ENCODE measurements at places on chromosomes 3 and 15. TPM values are rescaled to one million over a fixed set of nuclear protein-coding genes. Genes with fewer than 3 reads are reported as not detected.

GRCh38 chr3:127034990-127035652, 52.2 kb downstream of the PLXNA1 start:
- H3K36me3 ChIP-seq: peaks cover 21% of the 10 kb centered on the region
- no peak overlapping the region for H3K27ac ChIP-seq
- H3K4me3 ChIP-seq: no peak overlapping the region
- no peak for DNase-seq

GRCh38 chr15:39515765-39516164, 65.1 kb upstream of the THBS1 start:
- no peak overlapping the region for H3K27ac ChIP-seq
- DNase-seq: no peak
- H3K27me3 ChIP-seq: peaks cover 79% of the 10 kb centered on the region
- H3K4me3 ChIP-seq: no peak overlapping the region
- no peaks in the 10 kb centered on the region for H3K4me1 ChIP-seq

GRCh38 chr3:22349215-22349851, 598.3 kb upstream of the ZNF385D start:
- H3K27ac ChIP-seq: no peak overlapping the region
- no peak for DNase-seq
- no peaks in the 10 kb centered on the region for H3K4me1 ChIP-seq
- H3K36me3 ChIP-seq: no peaks in the 10 kb centered on the region
- no peak overlapping the region for H3K4me3 ChIP-seq

- no peaks in the 10 kb centered on the region for H3K27me3 ChIP-seq
- H3K36me3 ChIP-seq: no peaks in the 10 kb centered on the region
- no peak overlapping the region for H3K27ac ChIP-seq
- no peak overlapping the region for H3K4me3 ChIP-seq
Observed at GRCh38 chr15:99762288-99762687, 29.1 kb upstream of the LYSMD4 start.

DNA sequence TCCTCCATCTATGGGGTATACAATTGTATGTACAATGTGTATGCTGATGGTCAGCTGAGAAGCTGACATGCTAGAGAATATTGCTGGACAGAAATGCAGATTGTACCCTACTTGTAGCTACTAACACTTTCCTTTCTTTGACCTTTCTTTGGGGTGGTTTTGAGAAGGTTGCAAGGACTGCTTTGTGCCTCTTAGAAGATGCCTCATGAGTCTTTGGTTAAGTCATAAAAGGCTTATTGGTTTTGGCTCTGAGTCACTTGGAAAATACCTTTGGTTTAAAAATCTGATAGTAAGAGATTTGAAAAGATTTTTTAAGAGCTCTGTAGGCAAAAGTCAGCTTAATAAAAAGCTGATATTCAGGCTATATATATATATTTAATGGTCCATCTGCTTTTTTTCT, 71.5 kb downstream of the ZMAT3 start:
- H3K4me3 ChIP-seq: no peak overlapping the region
- H3K27me3 ChIP-seq: no peaks in the 10 kb centered on the region
- H3K27ac ChIP-seq: no peak overlapping the region

- peaks cover 6% of the 10 kb centered on the region for H3K4me1 ChIP-seq
- H3K4me3 ChIP-seq: no peak overlapping the region
- no peak for DNase-seq
Observed at GRCh38 chr3:115275896-115276295, 128.8 kb upstream of the ZBTB20 start.

DNA sequence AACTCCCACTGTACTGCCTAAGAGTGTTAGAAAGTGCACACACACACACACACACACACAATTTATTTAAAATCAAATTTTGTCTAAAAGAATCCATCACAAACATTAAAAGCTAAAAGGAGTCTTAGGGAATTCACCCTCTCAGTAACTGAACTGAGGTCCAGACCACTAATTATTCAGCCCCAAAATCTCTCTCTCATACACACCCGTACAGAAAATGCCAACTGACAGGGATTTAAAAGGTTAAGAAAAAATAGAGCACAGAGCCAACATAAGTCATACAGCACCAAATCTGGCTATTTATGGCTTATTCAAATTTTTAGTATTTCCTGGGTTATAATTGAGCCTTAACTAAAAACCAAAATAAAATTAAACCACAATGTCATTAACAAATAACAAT, 20.7 kb downstream of the GBE1 start:
- H3K4me1 ChIP-seq: peaks cover 20% of the 10 kb centered on the region
- no peaks in the 10 kb centered on the region for H3K27me3 ChIP-seq
- H3K4me3 ChIP-seq: no peak overlapping the region
- H3K27ac ChIP-seq: no peak overlapping the region
- H3K36me3 ChIP-seq: no peaks in the 10 kb centered on the region
- no peak for DNase-seq

- H3K27ac ChIP-seq: no peak overlapping the region
Observed at GRCh38 chr15:39860200-39860599, 59.9 kb downstream of the GPR176 start.

- H3K4me3 ChIP-seq: no peak overlapping the region
- no peak overlapping the region for H3K27ac ChIP-seq
- no peaks in the 10 kb centered on the region for H3K27me3 ChIP-seq
- DNase-seq: no peak
Observed at GRCh38 chr3:140223631-140224030, 288.6 kb downstream of the CLSTN2 start.

Gene PRRT3
- total RNA-seq: 1.8 TPM

DNA sequence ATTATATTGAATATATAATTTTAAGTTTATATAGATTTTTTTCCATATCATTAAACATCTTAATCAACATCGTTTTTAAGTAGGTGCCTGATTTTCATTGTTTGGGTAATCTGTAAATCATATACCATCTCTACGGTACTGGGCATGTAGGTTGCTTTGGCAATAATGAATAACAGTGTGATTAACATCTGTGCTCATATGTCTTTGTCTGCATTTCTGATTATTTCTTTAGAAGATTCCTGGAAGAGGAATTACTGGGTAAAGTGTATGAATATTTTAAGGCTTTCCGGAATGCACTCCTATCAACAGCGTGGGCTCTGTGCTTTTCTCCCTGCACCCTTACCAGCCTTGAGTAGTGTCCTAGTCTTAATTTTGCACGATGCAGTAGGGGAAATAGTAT, 119.8 kb upstream of the LIPC start:
- H3K4me1 ChIP-seq: peaks cover 30% of the 10 kb centered on the region
- no peaks in the 10 kb centered on the region for H3K27me3 ChIP-seq
- H3K27ac ChIP-seq: no peak overlapping the region
- H3K4me3 ChIP-seq: no peak overlapping the region
- DNase-seq: peak; percentile 11

DNA sequence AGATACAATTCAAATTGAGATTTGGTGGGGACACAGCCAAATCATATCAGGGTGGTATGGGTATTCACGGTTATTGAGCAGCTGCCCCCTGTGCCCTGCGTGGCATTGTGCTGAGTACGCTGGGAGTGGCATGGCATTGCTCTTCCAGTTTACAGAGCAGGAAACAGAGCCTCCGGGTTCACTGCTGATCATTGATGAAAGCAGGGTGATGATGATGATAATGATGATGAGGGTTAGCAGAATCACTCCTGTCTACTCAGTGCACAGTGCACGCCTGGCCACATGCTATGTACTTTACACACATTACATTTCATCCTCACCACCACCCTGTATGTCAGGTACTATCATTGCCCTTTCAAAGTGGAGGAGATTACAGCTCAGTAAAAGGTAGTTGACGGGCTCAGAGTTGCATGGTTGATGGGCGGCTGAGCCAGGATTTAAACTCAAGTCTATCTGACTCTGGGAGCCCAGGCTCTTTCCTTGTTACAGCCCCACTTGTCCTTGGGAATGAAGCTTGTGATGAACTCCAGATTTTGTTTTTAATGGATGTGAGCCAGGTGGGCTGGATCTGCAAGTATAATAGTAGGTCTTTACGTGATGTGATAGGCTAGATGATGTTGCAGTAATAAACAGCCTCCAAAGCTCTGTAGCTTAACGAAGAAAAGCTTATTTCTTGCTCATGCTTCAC, 87.6 kb upstream of the MYZAP start:
- H3K27me3 ChIP-seq: no peaks in the 10 kb centered on the region
- no peak overlapping the region for H3K27ac ChIP-seq
- no peak for DNase-seq
- no peaks in the 10 kb centered on the region for H3K4me1 ChIP-seq
- H3K36me3 ChIP-seq: no peaks in the 10 kb centered on the region
- no peak overlapping the region for H3K4me3 ChIP-seq

GRCh38 chr3:36733723-36734122, 30.6 kb downstream of the DCLK3 start:
- no peaks in the 10 kb centered on the region for H3K4me1 ChIP-seq
- H3K27ac ChIP-seq: no peak overlapping the region
- DNase-seq: no peak
- no peak overlapping the region for H3K4me3 ChIP-seq
- no peaks in the 10 kb centered on the region for H3K36me3 ChIP-seq
